NCI-H2029 treated with DMSO at 0.1 percent for 48 hours (cell line): ENCODE measurements at places on chromosomes 13 and 19.
A peak's percentile ranks its signal among the peaks of the same experiment; 100 is the strongest.

GRCh38 chr13:37412241-37412921 is 186.2 kb downstream of the POSTN start:
- no peak for DNase-seq

DNA sequence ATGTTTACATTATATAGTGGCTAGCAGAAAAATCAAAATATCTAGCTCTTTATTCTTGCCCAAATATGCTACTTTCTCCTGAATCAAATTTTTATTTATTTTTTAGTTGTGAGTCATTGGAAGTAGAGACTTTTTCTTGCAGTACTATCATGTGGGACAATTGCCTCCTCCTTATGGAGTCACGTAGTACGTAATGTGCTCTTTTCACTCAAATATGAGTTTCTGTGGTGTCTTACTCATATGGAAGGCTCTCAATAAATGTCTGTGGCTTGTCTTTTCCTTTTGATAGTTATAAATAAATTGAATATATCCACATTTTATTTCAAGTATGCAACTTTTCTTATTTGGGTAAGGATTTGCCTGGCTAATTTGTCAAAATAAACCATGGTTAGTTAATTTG is 1411.0 kb upstream of the SLC10A2 start:
- no peak for DNase-seq

- no peak for DNase-seq
These were observed 2719.4 kb downstream of the PCDH9 start for GRCh38 chr13:64510747-64511146.

GRCh38 chr19:55113570-55114039 is 3.8 kb downstream of the PPP1R12C start:
- DNase-seq, result no peak

- DNase-seq, result no peak
These were observed 1.7 kb downstream of the ATP13A1 start for GRCh38 chr19:19661675-19662251.

DNA sequence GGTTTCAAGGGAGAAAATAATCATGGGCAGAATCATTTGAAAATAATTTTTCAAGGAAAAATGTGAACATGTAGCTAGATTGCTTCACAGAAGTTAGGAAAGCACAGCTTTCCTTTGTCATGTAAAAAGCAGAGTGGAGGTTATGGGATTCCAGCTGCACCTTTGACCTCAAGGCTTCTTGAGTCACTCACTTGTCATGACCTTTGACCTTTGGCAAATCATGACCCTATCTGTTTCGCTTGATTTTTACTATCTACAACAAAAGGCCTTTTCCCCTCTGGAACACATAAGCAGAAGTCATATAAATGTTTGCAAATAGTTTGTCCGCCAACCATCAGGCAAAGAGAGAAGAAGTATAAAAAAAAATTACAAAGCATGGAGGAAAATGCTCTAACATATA is 210.7 kb upstream of the MIR17HG start:
- no peak for DNase-seq

DNA sequence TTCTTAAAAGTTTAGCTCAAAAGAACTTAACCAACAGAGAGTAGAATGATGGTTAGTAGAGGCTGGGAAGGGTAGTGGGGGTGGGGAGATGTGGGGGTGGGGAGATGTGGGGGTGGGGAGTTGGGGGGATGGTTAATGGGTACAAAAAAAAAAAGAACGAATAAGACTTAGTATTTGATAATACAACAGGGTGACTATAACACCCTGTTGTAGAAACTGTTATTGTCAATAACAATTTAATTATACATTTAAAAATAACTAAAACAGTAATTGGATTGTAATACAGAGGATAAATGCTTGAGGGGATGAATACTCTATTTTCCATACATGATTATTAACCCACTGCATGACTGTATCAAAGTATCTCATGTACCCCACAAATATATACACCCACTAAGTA is 91.1 kb downstream of the ZC3H13 start:
- DNase-seq, result no peak

DNA sequence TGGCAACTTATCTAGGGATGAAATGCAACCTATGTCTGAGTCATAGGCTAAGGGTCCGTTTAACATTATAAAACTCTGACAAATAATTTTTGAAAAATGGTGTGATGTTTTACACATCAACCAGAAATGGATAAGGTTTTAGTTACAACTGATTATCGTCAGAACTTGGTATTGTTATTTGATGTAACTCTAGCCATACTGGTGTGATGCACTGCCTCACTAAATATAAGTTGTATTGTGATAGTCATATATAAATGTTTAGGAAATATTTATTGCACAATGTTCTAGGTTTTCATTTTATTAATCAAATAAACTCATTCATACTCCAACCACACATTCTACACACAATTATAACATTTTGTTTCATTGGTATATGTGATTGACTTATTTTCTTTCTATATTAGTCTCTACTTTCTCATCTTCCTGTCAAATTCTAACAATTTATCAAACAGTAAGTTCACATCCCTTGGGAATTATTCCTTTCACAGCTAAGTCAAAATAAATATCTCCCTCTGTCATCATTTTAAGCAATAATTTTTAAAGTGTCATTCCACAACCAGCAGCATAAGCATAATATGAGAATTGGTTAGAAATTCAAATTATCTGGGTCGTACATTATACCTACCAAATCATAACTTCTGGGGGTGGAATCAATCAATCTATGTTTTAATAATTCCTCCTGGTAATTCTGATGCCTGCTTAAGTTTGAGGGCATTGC is 873.9 kb downstream of the SLITRK1 start:
- DNase-seq, result no peak

GRCh38 chr13:104779311-104779993 is 1713.2 kb upstream of the SLC10A2 start:
- no peak for DNase-seq

GRCh38 chr19:918481-919198 is 1.5 kb downstream of the KISS1R start:
- DNase-seq, result no peak

- no peak for DNase-seq
These were observed 212.1 kb downstream of the KCNRG start for GRCh38 chr13:50227361-50227760.

DNA sequence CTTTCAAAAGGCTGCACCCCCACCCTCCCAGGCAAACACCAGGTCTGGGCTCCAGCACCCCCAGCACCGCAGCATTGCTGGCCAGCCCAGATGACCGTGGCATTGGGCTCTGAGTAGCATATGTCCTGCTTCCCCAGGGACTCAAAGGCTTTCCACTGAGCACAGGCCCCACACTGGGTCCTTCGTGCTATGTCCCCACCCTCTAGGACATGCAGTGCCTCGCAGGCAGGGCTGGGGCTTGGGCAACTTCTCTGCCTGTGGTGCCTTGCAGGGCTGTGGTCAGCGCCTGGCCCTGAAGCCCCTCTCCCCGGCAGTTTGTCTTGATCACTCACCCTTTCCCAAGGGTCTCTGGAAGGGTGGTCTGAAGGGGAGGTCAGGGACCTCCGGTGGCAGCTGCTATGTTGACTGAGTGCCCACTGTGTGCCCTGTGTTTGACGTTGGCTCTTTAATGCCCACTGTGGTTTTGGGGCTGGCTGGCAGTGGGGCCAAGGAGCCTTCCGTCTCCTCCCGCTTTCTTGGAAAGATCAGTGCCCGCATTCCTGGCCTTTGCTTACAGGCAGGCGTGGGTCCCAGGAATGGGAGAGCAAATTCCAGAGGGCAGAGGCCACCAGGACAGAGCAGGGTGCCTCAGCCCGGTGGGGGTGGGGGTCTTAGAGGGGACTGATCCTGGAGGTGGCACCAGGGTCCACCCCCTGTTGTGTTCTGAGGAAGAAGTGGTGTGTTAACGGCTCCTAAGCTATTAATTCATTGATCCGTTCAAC is 20.3 kb upstream of the CRTC1 start:
- DNase-seq, result no peak

GRCh38 chr13:94268661-94269060 is 210.8 kb downstream of the DCT start:
- DNase-seq, result no peak

DNA sequence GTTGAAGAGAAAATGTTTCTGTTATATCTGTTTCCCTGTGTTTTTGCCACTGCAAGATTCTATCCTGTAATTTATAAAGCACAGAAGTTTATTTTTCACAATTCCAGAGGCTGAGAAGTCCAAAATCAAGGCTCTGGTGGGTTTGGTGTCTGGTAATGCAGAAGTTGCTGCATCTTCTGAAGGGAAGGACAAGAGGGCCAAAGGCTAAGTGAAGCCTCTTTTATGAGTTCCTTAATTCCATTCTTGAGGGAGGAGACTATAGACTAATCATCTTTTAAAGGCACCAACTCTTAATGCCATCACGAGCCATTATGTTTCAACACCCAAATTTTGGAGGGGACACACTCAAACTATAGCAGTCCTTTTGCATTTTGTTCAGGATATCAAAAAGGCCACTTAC is 34.1 kb upstream of the WDFY2 start:
- no peak for DNase-seq

- no peak for DNase-seq
These were observed 65.4 kb downstream of the RUBCNL start for GRCh38 chr13:46321494-46322225.

DNA sequence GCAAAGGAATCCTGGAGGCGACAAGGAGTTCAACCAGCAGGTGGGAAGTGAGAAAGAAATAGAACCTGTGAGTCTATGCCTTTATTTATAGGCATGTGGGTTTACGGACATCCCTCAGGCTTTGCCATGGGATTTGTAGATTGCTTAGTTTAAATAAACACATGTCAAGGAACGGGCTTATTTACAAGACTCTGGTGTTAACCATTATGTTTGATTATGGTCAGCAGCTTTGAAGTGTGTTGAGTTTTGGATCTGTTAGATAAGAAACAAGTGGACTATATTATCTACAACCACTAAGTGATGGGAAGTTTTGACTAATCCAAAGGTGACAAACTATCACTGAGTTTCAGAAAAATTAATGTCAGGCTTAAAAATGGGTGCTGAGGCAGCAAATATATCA is 143.2 kb downstream of the SLITRK5 start:
- DNase-seq, result no peak

GRCh38 chr19:4473763-4474513 is 1.8 kb downstream of the HDGFL2 start:
- no peak for DNase-seq

GRCh38 chr13:79604752-79605151 is 123.8 kb downstream of the NDFIP2 start:
- no peak for DNase-seq

DNA sequence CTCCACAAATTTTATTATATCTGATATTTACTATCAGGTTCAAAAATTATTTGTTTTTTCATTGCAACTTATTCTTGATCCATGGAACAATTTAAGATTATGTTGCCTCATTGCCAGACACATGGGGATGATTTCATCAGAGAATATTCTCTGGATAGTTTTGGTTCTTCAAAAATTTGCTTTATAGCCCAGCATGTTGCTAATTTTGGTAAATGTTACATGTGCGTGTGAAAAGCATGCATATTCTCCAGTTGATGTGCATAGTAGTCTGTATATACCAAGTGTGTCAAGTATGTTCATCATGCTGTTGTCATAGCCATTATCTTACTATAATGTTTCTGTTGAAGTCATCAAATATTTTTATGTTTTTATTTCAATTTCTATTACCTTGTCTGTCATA is 122.3 kb downstream of the RFC3 start:
- no peak for DNase-seq

GRCh38 chr19:7645656-7646425 is 8.9 kb downstream of the STXBP2 start:
- no peak for DNase-seq

DNA sequence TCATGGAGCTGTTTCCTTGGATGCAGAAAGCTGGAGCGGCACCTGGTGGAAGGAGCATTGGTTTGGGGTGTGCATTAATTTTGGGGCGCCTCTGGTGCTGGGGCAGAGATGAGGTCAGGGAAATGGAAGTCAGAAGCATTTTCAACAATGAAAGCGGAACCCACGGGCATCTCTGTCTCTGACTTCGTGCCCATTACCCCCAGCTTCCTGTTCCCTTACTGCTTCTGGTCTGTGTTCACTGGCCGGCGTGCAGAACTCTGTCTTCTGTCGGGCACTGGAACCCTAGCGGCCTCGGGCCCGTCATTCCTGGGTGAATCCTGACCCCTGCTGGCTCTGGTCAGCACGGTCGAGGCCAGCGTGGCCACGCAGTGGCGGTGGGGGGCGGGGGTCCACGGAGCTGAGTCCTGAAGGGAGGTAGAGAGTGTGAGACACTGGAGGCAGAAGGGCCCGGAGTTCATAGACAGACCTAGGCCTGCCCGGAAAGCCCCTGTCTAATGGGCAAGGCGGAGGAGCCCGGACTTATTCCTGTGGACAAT is 7.9 kb upstream of the LINGO3 start:
- no peak for DNase-seq

DNA sequence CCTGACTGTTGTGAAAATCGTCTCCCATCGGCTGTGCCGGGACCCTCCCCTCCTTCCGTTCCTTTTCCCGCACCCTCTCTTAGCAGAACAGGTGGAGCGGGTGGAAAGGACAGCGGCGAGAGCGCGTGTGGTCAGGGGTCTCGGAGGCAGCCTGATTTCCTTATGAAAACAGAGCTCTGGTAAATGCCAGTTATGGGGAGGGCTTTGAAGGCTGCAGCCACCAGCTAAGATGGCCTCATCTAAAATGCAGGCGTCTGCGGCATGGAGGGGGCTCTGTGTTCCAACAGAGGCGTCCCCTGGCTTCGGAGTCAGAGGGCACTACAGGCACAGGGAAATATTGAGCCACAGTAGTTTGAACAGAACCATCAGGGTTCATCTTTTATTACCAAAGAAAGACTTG is 93.8 kb upstream of the SOX1 start:
- DNase-seq, result no peak

GRCh38 chr13:20702530-20702914 is 977 bp upstream of the IL17D start:
- no peak for DNase-seq

GRCh38 chr19:27793128-27793643 is 1419.8 kb downstream of the UQCRFS1 start:
- DNase-seq, result peak; percentile 79

- DNase-seq, result peak; percentile 68
These were observed 12.8 kb downstream of the LTBP4 start for GRCh38 chr19:40613690-40614621.

DNA sequence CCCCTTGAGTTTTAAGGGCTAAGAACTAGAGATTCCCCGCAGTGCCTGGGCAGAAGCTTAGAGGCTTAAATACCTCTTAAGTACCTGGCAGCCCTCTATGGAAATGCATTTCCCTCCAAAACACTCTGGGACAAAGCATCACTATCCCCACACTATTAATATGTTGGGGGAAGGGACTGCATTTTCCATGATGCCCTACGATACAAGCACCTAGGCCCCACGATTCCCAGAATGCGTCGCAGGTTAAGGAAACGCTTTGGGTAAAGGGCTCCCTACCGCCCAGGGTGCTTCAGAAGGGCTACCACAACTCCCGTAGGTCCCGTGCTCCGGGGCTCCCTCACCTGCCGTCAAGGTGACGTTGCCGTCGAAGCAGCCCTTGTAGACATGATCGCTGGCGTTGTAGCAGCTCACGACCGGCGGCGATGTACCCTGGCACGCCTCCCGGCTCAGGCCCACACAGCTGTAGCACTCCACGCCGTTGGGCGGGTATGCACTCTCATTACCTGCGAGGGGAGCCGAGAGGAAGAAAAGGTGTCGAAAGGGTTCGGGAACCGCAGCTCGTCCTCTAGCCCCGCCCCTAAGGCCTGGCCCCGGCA is 2.5 kb downstream of the LYPD3 start:
- DNase-seq, result peak; percentile 55
